ENCODE measurements at places on chromosomes 12 and 14. TPM values are rescaled to one million over a fixed set of nuclear protein-coding genes. Genes with fewer than 3 reads are reported as not detected.

The FAM90A1 gene
- 0.28 TPM for total RNA-seq

The GLS2 gene
- 0.71 TPM for total RNA-seq

The GLI1 gene
- total RNA-seq = 3.9 TPM

The ZFYVE1 gene
- total RNA-seq = 23.9 TPM

The RGS6 gene
- total RNA-seq = 1.4 TPM

The CEP83 gene
- 11.8 TPM for total RNA-seq

The A2ML1 gene
- total RNA-seq = not detected

The SLCO1B1 gene
- total RNA-seq = not detected

The TMEM260 gene
- total RNA-seq = 11.8 TPM

The CHFR gene
- 21.4 TPM for total RNA-seq

The RILPL1 gene
- 30.5 TPM for total RNA-seq

The LTB4R2 gene
- total RNA-seq = 2.5 TPM

The RHEBL1 gene
- total RNA-seq = not detected

The PLEKHA5 gene
- total RNA-seq = 32.6 TPM

The CEP128 gene
- total RNA-seq = 11.1 TPM

The C14orf132 gene
- 20.7 TPM for total RNA-seq

The SPIC gene
- not detected for total RNA-seq

The NKX2-1 gene
- not detected for total RNA-seq

The KRT6C gene
- not detected for total RNA-seq

The ALDH1L2 gene
- 3.1 TPM for total RNA-seq

The BCL2L14 gene
- total RNA-seq = not detected

The KERA gene
- total RNA-seq = not detected

The TEX52 gene
- not detected for total RNA-seq

The FBLN5 gene
- 94.5 TPM for total RNA-seq

The RFX4 gene
- total RNA-seq = not detected

The SLC7A8 gene
- 9.9 TPM for total RNA-seq

The CELA1 gene
- not detected for total RNA-seq

The ADAM20 gene
- 1.4 TPM for total RNA-seq

The C12orf43 gene
- total RNA-seq = 14.1 TPM

The ABCD2 gene
- total RNA-seq = 0.68 TPM

The REP15 gene
- total RNA-seq = 0.82 TPM

The ZC3H10 gene
- total RNA-seq = 3.9 TPM

The RPL10L gene
- total RNA-seq = not detected

The PTPRQ gene
- 1.9 TPM for total RNA-seq

The KRT1 gene
- not detected for total RNA-seq

The HNRNPA1 gene
- total RNA-seq = 657 TPM

The LRRIQ1 gene
- total RNA-seq = 0.41 TPM

The SPSB2 gene
- 10.0 TPM for total RNA-seq

The KCTD10 gene
- 108 TPM for total RNA-seq

The PLEKHD1 gene
- 0.16 TPM for total RNA-seq

The DDN gene
- total RNA-seq = 0.14 TPM

The POTEM gene
- not detected for total RNA-seq

The KCNJ8 gene
- 18.0 TPM for total RNA-seq

The OTOGL gene
- 0.81 TPM for total RNA-seq

The NYNRIN gene
- 17.4 TPM for total RNA-seq

The GPR65 gene
- total RNA-seq = 1.5 TPM

The HELB gene
- total RNA-seq = 3.6 TPM

The RNF212B gene
- total RNA-seq = not detected

The CLEC1B gene
- total RNA-seq = not detected

The SLC6A15 gene
- 1.8 TPM for total RNA-seq

The CFAP73 gene
- not detected for total RNA-seq

The SOX5 gene
- 13.6 TPM for total RNA-seq

The RPL6 gene
- 2,161 TPM for total RNA-seq

The SIRT4 gene
- 3.3 TPM for total RNA-seq

The FAM181A gene
- not detected for total RNA-seq

The PTPRO gene
- 0.99 TPM for total RNA-seq

The GPRC5A gene
- 2.4 TPM for total RNA-seq

The PRB2 gene
- not detected for total RNA-seq

The TMPRSS12 gene
- total RNA-seq = not detected

All from sigmoid colon (tissue), 7 donors.